Hypothalamus (tissue), 51 donors: ENCODE measurements at places on chromosomes 2 and 18.

DNA sequence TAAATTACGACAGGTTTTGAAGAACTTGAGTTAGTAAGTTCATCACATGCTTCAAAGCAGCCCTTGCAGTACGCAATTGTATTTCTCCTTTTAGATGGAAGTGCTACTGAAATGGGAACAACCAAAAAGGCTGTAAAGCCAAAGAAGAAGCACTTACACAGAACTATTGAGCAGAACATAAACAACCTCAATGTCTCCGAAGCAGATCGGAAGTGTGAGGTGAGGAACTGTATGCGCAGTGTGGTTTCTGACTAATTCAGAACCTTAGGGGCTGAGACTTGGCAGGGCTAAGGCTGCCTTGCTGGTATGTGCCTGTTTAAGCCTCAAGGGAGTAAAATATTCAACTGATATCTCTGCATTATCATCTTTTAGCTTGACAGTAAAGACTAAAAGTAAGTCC is 8.4 kb downstream of the NCAPH start:
- no peak for DNase-seq

GRCh38 chr2:74843433-74843832 is 9.5 kb downstream of the HK2 start:
- DNase-seq: no peak

- DNase-seq: no peak
Measured at GRCh38 chr2:74917702-74918619, 40.5 kb upstream of the POLE4 start.

DNA sequence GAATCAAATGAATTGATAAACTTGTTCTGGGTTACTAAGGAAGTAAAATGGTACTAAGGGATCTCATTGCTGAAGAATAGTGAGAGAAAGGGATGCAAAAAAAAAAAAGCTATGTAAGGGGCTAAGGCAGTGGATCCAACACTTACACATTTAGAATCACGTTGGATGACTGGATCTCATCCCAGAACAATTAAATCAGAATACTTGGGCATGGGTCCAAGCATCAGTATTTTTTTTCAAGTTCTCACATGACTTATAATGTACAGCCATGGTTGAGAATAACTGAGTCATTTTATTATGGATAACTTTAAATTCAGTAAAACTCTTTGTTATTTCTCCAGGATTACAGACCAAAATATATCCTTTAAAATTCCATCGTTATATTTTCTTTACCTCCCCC is 8.5 kb downstream of the DSC1 start:
- DNase-seq: no peak

- no peak for DNase-seq
Measured at GRCh38 chr2:232744963-232745362, 31.4 kb downstream of the KCNJ13 start.
